ENCODE measurements at places on chromosomes 3 and 15.
A peak's percentile ranks its signal among the peaks of the same experiment; 100 is the strongest.

GRCh38 chr15:74144153-74144775, 13.9 kb downstream of the ISLR2 start:
- no peak for DNase-seq

DNA sequence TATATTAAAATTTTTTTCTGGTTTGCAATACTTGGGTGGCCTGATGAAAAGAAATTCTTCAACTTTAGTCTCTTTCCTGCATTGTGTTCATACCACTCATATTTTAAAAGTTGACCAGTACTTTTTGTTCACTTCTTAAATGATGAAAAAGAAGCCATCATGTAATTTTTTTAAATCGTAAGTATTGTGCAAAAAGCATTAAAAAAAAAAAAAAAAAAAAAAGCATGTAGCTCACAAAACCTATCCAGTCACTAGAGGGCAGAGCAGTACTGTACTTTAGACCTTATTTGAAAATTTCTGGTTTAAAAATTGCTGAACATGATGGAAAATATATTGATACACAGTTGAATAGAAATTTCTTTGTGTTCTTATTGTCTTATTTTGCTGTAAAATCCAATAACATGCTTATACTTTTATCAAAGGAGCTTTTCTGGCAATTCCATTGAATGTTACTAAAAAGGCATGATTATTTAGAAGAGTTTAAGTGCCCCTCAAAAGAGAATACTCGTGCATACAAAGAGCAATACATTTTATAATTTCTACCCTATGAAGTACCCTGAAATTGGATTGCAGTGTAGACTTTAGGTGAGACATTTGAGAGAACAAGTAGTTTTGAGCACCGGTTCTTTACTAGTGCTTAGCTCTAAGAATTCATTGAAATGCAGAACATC, 137.7 kb downstream of the BBX start:
- no peak for DNase-seq

- no peak for DNase-seq
Observed at GRCh38 chr3:94092086-94092485, 29.2 kb downstream of the NSUN3 start.

- DNase-seq = no peak
Observed at GRCh38 chr3:155656466-155656865, 88.4 kb downstream of the PLCH1 start.

- peak; percentile 70 for DNase-seq
Observed at GRCh38 chr15:88897456-88898194, 2.3 kb upstream of the HAPLN3 start.

DNA sequence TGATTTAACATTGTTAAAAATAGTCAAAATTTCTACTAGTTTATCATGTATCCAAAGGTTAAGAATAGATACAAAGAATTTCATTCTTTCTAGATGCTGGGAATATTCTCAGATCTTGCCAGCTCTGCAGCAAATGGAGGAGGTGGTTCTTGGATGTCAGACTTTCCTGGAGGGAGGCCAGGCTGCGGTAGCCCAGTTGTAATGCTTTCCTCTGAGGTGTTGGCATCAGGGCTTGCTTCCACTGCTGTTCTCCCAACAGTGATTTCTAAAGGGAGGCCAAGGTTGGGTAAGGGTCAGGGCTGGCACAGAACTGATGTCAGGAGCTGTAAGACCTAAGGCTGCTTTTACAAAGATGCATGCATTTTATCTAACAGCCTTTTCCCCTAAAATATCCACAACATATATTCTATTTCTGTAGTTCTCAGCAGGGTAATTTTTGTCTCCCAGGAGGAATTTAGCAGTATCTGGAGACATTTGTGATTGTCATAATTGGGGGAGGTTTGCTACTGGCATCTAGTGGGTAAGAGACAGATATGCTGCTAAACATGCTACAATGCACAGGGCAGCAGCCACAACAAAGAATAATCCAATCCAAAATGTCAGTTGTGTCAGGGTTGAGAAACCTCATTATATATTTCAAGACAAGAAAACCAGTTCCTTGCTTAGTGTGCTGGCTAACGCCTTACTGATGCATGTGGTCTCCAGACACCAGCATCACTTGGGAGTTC, 42.0 kb upstream of the SPTSSB start:
- DNase-seq = no peak

GRCh38 chr3:64390893-64391292, 165.6 kb upstream of the PRICKLE2 start:
- no peak for DNase-seq

DNA sequence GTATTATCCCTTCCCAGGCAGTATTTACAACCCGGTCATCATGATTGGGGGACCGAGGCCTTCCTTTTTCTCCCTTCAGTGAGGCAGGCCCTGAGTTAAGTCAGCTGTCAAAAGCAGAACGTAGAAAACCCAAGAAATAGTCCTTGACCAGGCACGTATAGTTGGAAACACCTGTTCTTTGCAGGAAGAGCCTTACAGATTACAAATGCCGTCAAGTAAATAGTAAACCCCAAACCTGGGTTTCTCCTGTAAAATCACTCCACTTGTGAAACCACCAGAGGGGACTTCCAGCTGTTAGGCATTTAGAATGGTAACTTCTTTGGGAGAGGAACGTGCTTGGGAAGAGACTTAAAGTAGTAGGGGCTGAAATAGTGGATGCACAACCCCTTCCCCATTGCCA, 1.0 kb upstream of the BTBD1 start:
- no peak for DNase-seq

DNA sequence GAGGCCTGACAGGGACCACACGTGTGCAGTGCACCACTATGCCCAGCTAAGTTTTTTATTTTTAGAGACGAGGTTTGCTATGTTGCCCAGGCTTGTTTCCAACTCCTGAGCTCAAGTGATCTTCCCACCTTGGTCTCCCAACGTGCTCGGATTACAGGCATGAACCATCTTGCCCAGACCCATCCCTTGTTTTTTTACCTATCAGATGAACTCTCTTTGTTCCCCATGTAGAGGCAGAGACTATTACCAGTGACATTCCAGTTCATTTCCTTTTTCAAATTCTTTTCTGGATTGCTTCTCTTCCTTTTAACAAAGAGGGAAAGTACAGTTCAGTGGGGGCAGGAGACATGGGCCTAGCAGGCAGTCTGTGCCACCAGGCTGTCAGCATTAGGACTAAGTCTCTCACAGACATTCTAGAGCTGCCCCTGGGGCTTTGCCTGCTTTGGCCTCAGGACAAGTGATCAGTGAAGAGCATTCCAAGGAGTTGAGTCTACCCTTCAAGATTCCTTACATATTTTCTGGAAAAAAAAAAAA, 103.5 kb upstream of the SLC7A14 start:
- no peak for DNase-seq

- no peak for DNase-seq
Observed at GRCh38 chr15:69096626-69097025, 63.8 kb upstream of the GLCE start.
